ENCODE measurements at places on chromosomes 1 and 21. TPM values are rescaled to one million over a fixed set of nuclear protein-coding genes. Genes with fewer than 3 reads are reported as not detected.
A peak's percentile ranks its signal among the peaks of the same experiment; 100 is the strongest.

GRCh38 chr21:46561445-46562090, 43.3 kb downstream of the S100B start:
- DNase-seq: no peak

DNA sequence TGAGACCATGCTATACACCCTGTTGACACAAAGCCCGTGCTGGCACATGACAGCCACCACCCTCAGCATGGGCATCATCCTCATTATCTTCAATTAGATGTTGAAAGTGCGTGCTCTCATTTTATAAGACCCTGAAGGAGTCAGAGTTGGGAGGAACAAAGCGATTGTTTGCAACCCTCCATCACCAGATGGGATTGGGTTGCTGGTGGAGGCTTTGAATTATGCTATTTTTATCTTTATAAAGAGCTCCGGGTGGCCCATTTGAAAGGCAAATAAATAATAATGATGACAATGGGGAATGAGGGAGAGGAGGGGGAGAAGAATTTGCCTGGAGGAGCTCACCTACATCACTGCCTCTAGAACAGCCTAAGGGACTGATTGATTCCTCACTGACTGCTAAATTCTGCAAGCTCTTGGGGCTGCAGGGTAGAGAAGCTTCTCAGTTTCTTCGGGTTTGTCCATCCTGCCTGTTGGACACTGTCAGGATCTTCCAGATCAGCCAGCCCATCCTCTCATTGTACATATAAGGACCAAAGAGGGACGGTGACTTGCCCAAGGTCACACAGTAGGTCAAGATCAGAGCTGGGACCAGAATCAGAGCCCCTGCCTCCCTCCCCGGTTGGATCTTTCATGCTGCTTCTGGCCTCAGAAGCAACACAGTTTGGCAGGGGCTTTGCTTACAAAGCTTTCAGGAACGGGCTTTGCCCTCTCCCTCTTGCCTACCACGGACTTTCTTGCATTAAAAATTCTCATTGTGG, 130.9 kb upstream of the ZBTB40 start:
- no peak for DNase-seq

GRCh38 chr1:246969621-246970020, 37.9 kb upstream of the AHCTF1 start:
- no peak for DNase-seq

GRCh38 chr1:230866171-230867070, 1.9 kb downstream of the C1orf198 start:
- no peak for DNase-seq

The KCNA3 gene
- polyA plus RNA-seq: 114 TPM

DNA sequence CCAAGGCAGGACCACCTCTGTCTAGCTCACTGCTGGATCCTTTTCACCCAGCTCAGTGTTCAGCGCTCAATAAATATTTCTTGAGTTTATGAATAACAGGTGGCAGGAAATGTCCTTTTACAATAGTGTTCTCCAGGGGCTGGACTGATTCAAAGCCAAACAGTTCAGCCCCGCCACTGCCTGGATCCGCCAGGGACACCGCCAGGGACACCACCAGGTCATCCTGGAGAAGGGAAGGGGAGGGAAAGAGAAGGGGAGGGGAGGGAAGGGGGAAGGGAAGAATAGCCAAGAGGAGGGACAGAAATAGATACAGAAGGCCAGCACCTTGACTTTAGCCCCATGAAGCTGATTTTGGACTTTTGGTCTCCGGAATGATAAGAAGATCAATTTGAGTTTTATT, 255.6 kb downstream of the GRIK3 start:
- no peak for DNase-seq

The FMO3 gene
- polyA plus RNA-seq: not detected

The ACTL8 gene
- not detected for polyA plus RNA-seq

GRCh38 chr1:234608911-234609690, 877 bp downstream of the IRF2BP2 start:
- peak; percentile 77 for DNase-seq

GRCh38 chr1:77548285-77548684, 134.2 kb downstream of the ZZZ3 start:
- no peak for DNase-seq

DNA sequence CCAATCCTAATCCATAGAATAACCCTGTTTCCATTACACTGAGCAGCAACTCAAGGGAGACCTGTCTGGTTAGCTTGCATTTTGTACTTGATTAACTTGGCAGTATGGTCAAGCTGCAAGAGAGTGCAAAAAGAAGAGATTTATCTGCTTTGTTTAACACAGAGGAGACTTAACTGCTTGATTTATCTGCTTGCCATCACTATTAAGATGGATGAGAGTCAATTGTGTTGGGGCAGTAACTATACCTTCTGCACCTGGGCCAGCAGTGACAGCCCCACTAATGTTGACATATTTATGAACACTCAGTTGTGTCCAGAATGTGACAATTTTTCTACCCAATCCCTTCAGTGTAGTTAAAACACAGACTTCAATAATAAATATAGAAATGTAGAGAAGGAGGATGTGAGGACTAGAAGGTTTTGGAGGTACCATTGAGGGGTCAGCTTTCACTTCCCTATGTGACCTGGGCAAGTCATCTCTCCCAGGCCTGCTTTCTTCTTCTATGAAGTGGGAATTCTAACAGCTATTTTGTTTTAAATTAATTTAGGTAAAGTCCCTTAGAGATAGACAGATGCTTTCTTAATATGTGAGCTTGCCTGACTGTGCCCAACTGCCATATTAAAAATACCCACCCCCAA, 159.1 kb upstream of the KCNK2 start:
- no peak for DNase-seq

DNA sequence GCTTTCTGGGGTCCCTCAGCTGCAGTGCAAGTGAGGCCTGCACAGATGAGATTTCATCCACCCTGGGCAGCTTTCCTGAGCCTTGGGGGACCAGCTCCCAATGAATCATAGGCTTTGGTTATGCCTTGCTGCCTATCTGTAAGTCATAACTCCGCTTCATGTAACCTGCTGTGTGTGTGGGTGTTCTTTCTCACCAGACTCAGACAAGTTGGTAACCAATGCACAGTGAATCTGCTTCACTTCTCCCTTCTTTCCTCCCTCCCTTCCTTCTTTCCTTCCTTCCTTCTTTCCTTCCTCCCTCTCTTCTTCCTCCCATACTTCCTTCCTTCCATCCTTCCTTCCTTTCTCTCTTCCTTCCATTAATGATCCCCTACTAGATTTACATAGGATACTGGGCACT, 34.4 kb upstream of the PSMB2 start:
- no peak for DNase-seq

The KCNT2 gene
- not detected for polyA plus RNA-seq

The FCRL1 gene
- 0.33 TPM for polyA plus RNA-seq

GRCh38 chr1:100606438-100606837, 68.5 kb downstream of the GPR88 start:
- DNase-seq: no peak

The AMY1B gene
- polyA plus RNA-seq: not detected

The MANEAL gene
- 1.6 TPM for polyA plus RNA-seq

GRCh38 chr1:117971777-117972176, 42.2 kb downstream of the WDR3 start:
- no peak for DNase-seq

GRCh38 chr21:42171091-42172053, 47.6 kb upstream of the ABCG1 start:
- no peak for DNase-seq

The PTPRF gene
- polyA plus RNA-seq: not detected

Measured in naive thymus-derived CD4-positive, alpha-beta T cell (primary cell).